ENCODE measurements at places on chromosomes 2 and 18. TPM values are rescaled to one million over a fixed set of nuclear protein-coding genes. Genes with fewer than 3 reads are reported as not detected.

NTSR2 gene
- not detected for total RNA-seq

TTC21B gene
- total RNA-seq = 21.0 TPM

CPO gene
- total RNA-seq = not detected

C2orf72 gene
- 0.15 TPM for total RNA-seq

CHRND gene
- total RNA-seq = not detected

TBR1 gene
- 0.05 TPM for total RNA-seq

CFAP65 gene
- total RNA-seq = not detected

Measured in activated T-helper 1 cell treated with anti-CD3 and anti-CD28 coated beads, Interleukin-12 subunit alpha, Interleukin-12 subunit beta, Interleukin-2, Interleukin-4 antibody, amounts not matched to agents 30 ng/mL and 10 ng/mL and 1 ng/mL, durations not matched to agents 14 hours and 24 hours and 36 hours (primary cell).